Activated CD4-positive, alpha-beta memory T cell treated with anti-CD3 and anti-CD28 coated beads for 36 hours (primary cell): ENCODE measurements at places on chromosomes 5 and 9. TPM values are rescaled to one million over a fixed set of nuclear protein-coding genes. Genes with fewer than 3 reads are reported as not detected.

DNA sequence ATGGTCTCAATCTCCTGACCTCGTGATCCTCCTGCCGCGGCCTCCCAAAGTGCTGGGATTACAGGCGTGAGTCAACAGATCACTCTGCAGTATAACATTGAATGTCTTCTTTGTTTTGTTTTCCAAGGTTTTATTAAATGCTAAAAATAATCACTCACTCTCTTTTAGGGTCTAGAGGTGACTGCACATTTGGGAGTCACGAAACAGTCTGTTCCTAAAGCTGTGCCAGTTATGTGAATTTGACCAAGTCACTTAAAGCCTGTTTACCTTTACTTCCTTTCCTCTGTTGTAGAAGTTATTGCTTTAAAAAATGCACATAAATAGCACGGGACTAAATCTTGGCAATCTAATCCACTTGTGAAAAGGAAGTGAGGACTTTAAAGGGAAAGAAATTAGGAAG lies 304.9 kb upstream of the PTGER4 start:
- H3K36me3 ChIP-seq, result peaks cover 12% of the 10 kb centered on the region
- H3K27me3 ChIP-seq, result no peaks in the 10 kb centered on the region
- no peak for DNase-seq

DNA sequence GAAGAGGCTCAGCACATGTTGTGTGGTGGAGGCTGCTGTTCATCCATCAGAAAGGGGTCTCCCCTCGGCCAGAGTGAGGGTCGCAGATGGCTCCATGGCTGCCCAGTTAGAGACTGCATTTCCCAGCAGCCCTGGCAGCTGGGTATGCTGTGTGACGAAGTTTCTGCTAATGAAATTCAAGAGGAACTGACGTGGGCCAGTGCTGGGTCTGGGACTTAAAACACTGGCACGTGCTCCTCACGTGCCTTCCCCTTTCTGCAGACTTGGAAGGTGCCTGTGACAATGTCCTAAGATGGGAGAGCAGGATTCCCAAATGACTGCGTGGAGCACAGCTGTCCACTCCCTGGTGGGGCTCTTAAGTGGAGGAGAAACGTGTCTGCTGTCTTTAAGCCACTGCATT lies 114.5 kb upstream of the RAPGEF1 start:
- no peaks in the 10 kb centered on the region for H3K27me3 ChIP-seq
- peaks cover 4% of the 10 kb centered on the region for H3K4me1 ChIP-seq
- DNase-seq, result no peak
- no peaks in the 10 kb centered on the region for H3K36me3 ChIP-seq

GRCh38 chr9:6459718-6460117 lies 46.7 kb downstream of the UHRF2 start:
- no peak for DNase-seq
- no peak overlapping the region for H3K27ac ChIP-seq
- no peak overlapping the region for H3K4me3 ChIP-seq
- peaks cover 44% of the 10 kb centered on the region for H3K36me3 ChIP-seq
- H3K4me1 ChIP-seq, result peaks cover 41% of the 10 kb centered on the region

DNA sequence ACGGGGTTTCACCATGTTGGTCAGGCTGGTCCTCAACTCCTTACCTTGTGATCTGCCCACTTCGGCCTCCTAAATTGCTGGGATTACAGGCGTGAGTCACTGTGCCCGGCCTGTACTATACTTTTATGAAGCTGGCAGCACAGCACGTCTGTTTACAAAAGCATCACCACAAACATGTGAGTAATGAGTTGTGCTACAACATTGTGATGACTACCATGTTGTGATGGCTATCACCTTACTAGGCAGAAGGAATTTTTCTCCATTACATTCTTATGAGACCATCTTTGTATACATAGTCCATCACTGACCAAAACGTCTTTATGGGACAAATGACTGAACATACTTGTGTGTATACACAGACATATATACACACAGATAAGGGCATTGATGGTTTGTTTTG lies 1019.0 kb downstream of the CDH18 start:
- DNase-seq, result no peak
- no peak overlapping the region for H3K4me3 ChIP-seq
- no peak overlapping the region for H3K27ac ChIP-seq

DNA sequence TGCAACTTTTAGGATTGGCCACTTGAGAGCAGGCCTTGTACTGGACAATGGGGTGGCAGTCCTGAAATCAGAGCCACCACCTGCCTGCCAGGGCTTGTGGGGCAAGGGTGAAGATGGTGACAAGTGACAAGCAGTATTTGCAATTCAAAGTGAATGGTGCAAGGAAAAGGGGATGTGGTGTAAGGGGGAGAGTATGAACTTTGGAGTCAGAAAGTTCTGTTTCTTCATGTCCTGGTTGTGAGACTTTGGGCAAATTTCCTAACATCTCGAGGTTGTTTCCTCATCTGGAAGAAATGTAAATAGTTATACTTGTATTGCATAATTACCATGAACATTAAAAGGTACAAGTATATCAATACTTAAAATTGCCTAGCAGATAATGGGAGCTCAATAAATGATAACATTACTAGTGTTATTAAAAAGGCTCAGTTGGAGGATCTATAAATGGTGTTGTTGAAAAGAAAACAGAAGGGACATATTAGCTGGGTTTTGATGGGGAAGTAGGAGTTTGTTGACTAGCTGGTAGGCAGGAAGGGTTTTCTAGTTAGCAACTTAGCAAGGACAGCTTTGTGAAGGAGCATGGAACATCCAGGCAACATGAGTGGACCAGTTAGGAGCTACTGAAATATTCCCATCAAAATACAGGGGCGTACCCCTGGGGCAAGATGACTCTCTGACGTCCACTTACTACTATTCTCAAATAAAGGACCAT lies 21.3 kb upstream of the MEGF9 start:
- H3K27me3 ChIP-seq, result no peaks in the 10 kb centered on the region
- no peak overlapping the region for H3K27ac ChIP-seq
- DNase-seq, result no peak
- H3K4me3 ChIP-seq, result no peak overlapping the region

DNA sequence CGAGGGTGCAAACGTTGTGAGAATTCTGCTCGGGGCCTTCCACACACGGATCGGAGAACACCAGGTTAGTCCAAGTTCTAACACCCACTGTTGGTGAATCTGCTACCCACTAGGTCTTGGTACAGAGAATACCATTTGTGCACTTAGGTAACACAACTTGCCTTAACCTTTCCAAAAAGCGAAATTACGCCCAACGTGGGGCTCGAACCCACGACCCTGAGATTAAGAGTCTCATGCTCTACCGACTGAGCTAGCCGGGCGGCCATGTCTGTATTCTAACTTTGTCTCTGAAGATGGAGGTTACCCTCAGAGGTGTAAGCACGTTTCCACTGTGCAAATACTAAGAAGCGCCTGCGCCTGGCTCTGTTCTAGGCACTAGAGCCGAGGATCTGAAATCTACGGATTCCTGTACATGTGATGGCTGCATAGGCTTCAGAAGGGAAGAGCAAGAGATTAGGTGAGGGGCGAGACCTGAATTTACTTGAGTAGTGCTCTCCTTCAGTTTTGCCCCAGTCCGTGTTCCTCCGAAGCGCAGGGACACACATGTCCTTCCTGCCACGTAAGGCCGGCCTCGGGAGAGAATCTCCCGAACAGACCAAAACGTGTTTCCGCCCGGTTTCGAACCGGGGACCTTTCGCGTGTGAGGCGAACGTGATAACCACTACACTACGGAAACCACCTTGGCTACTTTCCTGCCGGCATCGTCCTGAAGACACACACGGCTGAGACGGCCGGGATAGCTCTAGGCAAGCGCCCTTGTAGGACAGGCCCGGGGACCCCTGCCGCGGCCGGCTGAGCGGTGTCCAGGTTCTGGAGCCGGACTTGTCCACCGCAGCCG lies 1.1 kb upstream of the TRIM41 start:
- peaks cover 9% of the 10 kb centered on the region for H3K27me3 ChIP-seq
- H3K27ac ChIP-seq, result peak overlapping the region; percentile 98
- peak; percentile 98 for DNase-seq
- peaks cover 13% of the 10 kb centered on the region for H3K36me3 ChIP-seq
- peak overlapping the region; percentile 98 for H3K4me3 ChIP-seq

GRCh38 chr5:76041863-76042262 lies 41.3 kb upstream of the SV2C start:
- peak; percentile 17 for DNase-seq
- peaks cover 7% of the 10 kb centered on the region for H3K4me1 ChIP-seq
- no peak overlapping the region for H3K27ac ChIP-seq

GRCh38 chr5:149904977-149905376 lies 39.6 kb downstream of the PDE6A start:
- H3K27me3 ChIP-seq, result peaks cover 4% of the 10 kb centered on the region
- peaks cover 3% of the 10 kb centered on the region for H3K4me1 ChIP-seq
- H3K4me3 ChIP-seq, result no peak overlapping the region

DNA sequence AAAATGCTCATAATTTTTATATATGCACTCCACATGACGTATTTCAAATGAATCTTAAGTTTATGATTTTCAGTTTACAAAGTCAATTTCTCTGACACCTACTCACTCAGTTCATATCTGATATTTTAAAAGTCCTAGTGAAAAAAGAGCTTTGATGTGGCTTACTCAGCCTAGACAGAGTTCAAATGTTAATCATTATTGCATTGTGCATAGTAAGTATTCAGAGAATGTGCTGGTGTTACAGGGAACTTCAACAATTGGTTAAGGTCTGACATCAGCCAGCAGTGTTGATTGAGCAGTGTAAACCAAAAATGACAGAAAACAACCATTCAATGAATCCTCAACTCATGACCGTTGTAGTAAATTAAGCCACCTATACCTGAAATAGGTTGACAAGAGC lies 147.2 kb upstream of the LHFPL2 start:
- H3K27ac ChIP-seq, result no peak overlapping the region
- peaks cover 9% of the 10 kb centered on the region for H3K4me1 ChIP-seq
- H3K27me3 ChIP-seq, result no peaks in the 10 kb centered on the region
- peaks cover 7% of the 10 kb centered on the region for H3K36me3 ChIP-seq
- no peak overlapping the region for H3K4me3 ChIP-seq
- DNase-seq, result no peak

- DNase-seq, result no peak
- peaks cover 7% of the 10 kb centered on the region for H3K4me1 ChIP-seq
- no peak overlapping the region for H3K27ac ChIP-seq
- no peaks in the 10 kb centered on the region for H3K36me3 ChIP-seq
Observed at GRCh38 chr5:142215915-142216681, 107.5 kb downstream of the NDFIP1 start.

GRCh38 chr9:7103367-7103766 lies 345.6 kb downstream of the KDM4C start:
- H3K4me3 ChIP-seq, result no peak overlapping the region
- peaks cover 45% of the 10 kb centered on the region for H3K36me3 ChIP-seq
- H3K4me1 ChIP-seq, result no peaks in the 10 kb centered on the region
- H3K27ac ChIP-seq, result no peak overlapping the region
- no peak for DNase-seq

DNA sequence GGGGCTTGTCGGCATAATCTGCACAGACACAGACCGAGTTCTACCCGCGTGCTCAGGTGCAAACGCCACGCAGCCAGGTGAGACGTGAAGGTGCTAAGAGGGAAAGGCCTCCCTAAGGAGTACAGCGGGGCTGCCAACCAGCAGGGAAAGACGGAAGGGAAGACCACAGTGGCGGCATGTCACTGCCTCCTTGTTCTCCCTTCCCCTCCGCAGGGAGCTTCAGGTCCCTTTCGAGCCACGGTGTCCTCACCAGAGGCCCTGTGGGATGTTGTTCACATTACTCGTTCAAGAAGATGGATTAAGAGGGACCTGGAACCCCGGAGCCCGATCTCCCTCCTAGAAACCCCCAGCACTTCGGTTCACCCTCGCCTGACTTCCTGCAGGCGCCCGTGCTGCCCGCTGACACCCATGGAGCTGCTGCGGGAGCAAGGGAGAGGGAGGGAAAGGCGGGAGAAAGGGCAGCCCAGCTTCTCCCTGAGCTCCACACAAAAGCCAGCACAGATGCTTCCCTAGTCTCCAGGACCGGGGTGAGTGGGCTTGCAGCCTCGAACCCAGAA lies 686 bp downstream of the BRD9 start:
- peak; percentile 26 for DNase-seq
- H3K27me3 ChIP-seq, result no peaks in the 10 kb centered on the region
- peaks cover 53% of the 10 kb centered on the region for H3K36me3 ChIP-seq
- H3K4me1 ChIP-seq, result peaks cover 25% of the 10 kb centered on the region

LECT2 gene
- total RNA-seq, result not detected

S1PR3 gene
- total RNA-seq, result 1.4 TPM

IRX1 gene
- total RNA-seq, result not detected

NTRK2 gene
- total RNA-seq, result 0.65 TPM

SLC6A19 gene
- total RNA-seq, result not detected

PLAC8L1 gene
- total RNA-seq, result not detected

REEP2 gene
- total RNA-seq, result 6.1 TPM

SYK gene
- not detected for total RNA-seq

GARIN3 gene
- 1.3 TPM for total RNA-seq

KIF4B gene
- total RNA-seq, result 0.05 TPM

SPACA9 gene
- total RNA-seq, result 1.8 TPM

F12 gene
- 5.9 TPM for total RNA-seq
